ENCODE measurements at places on chromosomes 1 and 21. TPM values are rescaled to one million over a fixed set of nuclear protein-coding genes. Genes with fewer than 3 reads are reported as not detected.

Gene CD48
- not detected for total RNA-seq

Gene DDAH1
- 94.5 TPM for total RNA-seq

Gene CAMK2N1
- total RNA-seq: 10.2 TPM

Gene DRAXIN
- total RNA-seq: under 0.01 TPM

Gene KLHL17
- total RNA-seq: 3.6 TPM

Gene CAMSAP2
- 29.4 TPM for total RNA-seq

Gene RGS7
- total RNA-seq: 0.72 TPM

GRCh38 chr1:76083189-76083588 lies 8.6 kb downstream of the ST6GALNAC3 start:
- DNase-seq: no peak

DNA sequence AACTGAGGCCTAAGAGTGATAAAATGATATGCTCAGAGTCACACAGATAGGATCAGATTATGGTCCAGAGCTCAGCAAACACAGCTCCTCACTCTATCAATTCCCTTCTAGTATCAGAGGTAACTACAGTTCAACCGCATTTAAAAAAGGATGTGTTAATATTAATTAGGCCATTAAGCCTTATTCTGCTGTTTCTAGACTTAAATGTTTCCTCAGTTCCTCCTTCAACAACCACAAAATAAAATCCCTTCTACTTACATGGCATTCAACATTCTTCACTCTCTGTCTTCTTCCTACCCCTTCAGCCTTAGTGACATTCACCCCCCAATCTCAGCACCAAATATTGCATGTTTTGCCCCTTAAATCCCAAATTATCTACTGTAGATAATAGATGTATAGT lies 254.9 kb downstream of the PLPP3 start:
- no peak for DNase-seq

GRCh38 chr1:198747127-198747526 lies 108.3 kb downstream of the PTPRC start:
- no peak for DNase-seq

GRCh38 chr1:39081271-39082009 lies 55.3 kb downstream of the NDUFS5 start:
- no peak for DNase-seq

DNA sequence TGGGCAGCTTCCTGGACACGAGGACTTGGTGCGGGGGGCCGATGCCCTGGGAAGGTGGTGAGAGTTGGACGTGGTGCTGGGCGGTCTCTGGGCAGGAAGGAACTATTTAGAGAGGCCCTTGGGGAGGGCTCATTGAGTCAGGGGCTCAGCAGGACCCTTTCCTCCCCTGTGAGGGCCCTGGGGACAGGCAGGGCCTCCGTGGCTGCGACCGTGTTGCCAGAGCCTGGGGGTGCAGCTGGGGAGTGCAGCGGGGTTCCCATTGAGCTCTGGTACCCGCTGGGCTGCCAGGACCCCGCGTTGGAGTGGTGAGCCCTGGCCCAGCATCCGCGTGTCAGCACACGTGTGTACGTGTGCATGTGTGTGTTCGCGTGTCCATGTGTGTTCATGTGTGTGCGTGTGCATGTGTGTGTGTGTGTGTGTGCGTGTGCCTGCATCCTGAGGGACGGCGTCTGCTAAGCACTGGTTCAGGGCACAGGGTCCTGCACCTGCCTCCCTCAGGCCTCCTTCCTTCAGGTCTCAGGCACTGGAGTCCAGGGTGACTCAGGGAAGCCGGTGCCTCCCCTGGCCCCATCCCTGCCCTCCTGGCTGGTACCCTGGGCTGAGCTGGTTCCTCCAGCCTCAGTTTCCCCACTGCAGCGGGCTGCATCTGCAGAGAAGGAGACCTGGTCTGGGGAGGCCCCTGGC lies 10.7 kb downstream of the RNF223 start:
- no peak for DNase-seq

DNA sequence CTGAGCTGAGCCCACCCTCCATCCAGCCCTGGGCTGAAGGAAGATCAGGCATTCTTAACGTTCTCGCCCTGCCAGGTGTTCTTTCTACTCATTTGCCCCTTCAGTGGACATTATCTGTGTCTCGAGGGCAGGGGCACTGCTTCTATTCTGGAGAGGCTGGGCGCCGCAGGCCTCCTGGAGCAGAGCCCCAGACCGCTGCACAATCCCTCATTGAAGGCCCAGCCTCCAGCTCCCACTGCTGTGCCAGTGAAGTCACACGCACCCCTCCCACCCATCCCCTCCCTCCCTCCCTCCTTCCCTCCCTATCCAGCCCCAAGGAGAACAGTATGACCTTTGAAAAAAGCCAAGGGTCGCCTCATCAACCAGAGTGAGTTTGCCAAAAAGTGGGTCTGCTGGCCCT lies 76.7 kb downstream of the NFASC start:
- no peak for DNase-seq

DNA sequence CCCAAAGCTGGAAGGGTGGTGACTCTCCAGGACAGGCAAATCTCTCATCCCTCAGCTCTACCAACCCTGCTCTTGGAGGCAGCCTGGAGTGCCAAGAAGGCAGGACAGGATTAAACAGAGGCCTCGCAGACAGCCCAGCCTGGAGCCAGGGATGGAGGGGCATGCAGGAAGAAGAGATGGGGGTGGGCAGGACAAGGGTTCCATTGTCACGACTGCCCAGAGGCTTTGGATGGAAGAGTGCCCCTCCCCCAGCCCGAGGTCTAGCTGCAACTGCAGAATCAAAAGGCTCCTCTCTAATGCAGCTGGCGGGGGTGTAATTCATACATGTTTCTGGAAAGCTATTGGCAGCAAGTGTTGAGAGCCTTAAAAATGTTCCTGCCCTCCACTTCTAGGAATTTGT lies 8.8 kb downstream of the RAB7B start:
- DNase-seq: no peak

GRCh38 chr1:156499194-156499841 lies 1.3 kb downstream of the MEF2D start:
- no peak for DNase-seq

DNA sequence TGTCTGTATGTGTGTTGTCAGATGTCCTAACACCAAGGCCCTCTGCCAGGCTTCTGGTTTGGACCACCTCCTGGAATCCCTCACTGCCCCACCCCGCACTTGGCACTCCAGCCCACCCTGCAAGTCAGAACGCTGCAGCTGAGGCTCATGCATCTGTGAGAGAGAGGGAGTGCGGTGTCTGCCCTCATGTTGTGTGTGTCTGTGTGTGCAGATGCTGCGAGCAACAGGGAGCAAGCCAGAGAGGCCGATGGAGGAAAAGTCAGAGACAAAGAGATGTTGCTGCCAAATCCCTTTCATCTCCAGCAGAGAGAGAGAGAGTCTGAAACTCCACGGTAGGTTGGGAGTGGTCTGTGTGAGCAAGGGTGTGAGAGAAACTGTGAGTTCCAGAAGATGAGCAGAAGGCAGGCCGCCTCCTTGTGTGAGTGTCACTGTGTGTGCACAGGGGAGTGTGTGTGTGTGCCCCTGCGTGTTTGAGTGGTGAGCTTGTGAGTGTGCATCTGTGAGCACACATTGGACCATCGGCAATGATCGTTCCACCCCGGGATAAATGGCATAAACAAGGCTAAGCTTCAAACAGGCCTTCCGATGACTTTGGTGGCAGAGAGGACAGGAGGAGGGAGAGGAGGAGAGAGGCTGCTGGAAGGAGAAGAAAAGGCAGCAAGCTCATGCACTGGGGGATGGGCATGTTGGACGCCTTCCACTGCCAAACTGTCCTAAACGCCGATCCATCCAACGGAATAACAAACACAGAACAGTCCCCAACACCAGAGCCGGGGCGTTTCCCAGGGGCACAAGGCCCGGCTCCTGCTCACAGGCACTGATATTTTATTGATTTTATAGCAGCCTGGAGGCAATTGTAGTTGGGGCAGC lies 99.2 kb upstream of the GRIK3 start:
- DNase-seq: no peak

Measured in IMR-90 (cell line).